Activated CD4-positive, alpha-beta memory T cell treated with anti-CD3 and anti-CD28 coated beads, Interleukin-2, amount 10 ng/mL, durations not matched to agents 7 days and 5 days (primary cell): ENCODE measurements at places on chromosomes 12 and 14.

DNA sequence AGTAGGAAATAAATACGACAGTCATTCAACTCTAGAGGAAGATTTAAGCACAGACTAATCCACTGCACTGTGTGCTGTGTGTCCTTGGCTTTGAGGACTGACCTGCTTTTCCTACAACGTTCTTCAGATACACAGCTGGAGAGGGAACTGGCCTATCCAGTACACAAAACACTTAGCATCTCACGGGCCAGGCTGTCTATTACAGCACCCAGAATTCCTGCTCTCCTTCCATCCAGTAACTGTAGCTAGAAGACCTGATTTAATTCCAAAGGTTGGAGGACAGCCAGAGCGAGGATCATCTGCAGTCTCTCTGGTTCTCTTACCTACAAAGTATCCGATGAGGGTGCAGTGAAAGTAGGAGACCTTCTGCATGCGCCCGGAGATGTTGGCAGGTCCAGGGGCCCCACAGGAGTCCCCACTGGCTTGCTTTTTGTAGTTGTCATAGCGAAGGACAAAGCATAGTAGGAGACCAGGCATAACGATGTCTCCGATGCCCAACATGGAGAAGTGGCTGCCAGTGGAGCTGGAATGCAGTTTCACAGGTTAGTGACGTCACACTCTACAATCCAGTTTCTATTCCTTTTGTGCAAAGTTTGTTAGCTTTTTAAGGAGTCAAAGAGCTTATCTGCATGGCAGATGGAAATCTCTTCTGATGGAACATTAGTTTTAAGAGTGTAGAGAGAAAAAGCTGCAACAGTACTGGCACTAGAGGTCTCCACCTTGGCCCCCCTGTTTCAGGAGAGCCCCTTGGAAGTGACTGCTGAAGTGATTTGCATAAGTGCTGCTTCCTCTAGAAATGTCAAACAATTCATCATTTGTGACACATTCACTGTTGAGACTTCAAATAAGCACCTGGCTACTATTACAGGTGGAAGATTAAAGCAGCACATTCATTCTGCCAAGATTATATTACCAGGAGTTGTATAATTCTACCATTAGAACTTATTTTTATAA, 41.7 kb downstream of the ACADS start:
- DNase-seq = no peak

GRCh38 chr12:77785211-77785610, 45.5 kb upstream of the NAV3 start:
- no peak for DNase-seq

- no peak for DNase-seq
Observed at GRCh38 chr12:82207556-82207955, 150.6 kb downstream of the CCDC59 start.

- DNase-seq = no peak
Observed at GRCh38 chr12:120981407-120981941, 3.1 kb downstream of the HNF1A start.
